Left renal pelvis (tissue), 4 donors: ENCODE measurements at places on chromosomes 1 and 21. TPM values are rescaled to one million over a fixed set of nuclear protein-coding genes. Genes with fewer than 3 reads are reported as not detected.
A peak's percentile ranks its signal among the peaks of the same experiment; 100 is the strongest.

GRCh38 chr1:94955767-94956632 lies 29.1 kb upstream of the CNN3 start:
- no peak for DNase-seq

GRCh38 chr21:25708467-25709065 lies 26.1 kb downstream of the ATP5PF start:
- DNase-seq: no peak

GRCh38 chr1:9787702-9788101 lies 36.1 kb downstream of the CLSTN1 start:
- DNase-seq: no peak

DNA sequence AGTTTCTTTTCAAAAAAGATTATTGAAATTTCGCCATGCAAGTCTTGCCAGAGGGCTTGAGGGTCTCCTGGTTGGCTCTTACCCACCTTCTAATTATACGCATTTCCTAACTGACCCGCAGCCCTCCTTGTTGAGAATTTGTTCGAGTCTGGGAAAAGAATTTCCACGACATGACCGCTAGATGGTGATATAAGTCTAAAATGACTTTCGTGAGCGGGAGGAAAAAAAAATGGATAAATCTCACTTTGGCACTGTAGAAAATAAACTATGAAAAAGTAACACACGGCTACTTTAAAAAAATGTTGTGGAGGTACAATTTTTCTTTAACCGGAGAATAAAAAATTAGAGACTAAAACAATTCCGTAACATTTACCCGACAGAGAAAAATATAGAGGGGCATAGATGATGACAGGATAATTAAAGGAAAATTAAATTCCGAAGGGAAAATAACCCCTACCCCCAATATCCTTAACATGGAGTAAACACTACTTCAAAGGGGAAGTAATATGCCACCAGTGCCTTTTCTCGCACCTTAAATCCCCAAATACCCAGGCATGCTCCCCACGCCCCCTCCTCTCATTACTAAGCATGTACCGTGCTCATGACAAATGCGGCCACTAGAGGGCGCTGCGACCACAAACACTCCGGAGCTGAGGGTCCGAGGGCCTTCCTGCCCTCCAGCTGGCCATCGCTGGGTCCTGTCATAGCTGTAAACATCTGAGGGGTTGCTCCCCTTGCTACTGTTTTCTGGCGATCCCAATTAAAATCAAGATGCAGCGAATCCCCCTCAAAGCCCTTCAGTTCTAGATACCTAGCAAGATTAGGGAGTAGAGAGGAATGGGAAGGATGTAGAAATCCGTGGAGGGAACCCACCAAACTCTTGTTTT lies 266.9 kb downstream of the ASTN1 start:
- DNase-seq: peak; percentile 58

- no peak for DNase-seq
Measured at GRCh38 chr21:25409978-25410377, 197.3 kb downstream of the MRPL39 start.

- DNase-seq: no peak
Measured at GRCh38 chr1:61277121-61277690, 194.8 kb downstream of the NFIA start.

- DNase-seq: no peak
Measured at GRCh38 chr1:174005032-174005431, 17.1 kb downstream of the RC3H1 start.

GRCh38 chr1:174989536-174990220 lies 10.1 kb upstream of the CACYBP start:
- DNase-seq: no peak

GRCh38 chr1:109932679-109933078 lies 22.0 kb downstream of the CSF1 start:
- DNase-seq: no peak

GRCh38 chr1:157399343-157399983 lies 152.9 kb downstream of the FCRL5 start:
- no peak for DNase-seq

GRCh38 chr1:217089361-217090014 lies 366.3 kb upstream of the ESRRG start:
- DNase-seq: no peak

- DNase-seq: no peak
Measured at GRCh38 chr21:27292229-27292628, 325.3 kb upstream of the ADAMTS5 start.

GRCh38 chr1:17251701-17252376 lies 2.9 kb downstream of the PADI3 start:
- DNase-seq: no peak

DNA sequence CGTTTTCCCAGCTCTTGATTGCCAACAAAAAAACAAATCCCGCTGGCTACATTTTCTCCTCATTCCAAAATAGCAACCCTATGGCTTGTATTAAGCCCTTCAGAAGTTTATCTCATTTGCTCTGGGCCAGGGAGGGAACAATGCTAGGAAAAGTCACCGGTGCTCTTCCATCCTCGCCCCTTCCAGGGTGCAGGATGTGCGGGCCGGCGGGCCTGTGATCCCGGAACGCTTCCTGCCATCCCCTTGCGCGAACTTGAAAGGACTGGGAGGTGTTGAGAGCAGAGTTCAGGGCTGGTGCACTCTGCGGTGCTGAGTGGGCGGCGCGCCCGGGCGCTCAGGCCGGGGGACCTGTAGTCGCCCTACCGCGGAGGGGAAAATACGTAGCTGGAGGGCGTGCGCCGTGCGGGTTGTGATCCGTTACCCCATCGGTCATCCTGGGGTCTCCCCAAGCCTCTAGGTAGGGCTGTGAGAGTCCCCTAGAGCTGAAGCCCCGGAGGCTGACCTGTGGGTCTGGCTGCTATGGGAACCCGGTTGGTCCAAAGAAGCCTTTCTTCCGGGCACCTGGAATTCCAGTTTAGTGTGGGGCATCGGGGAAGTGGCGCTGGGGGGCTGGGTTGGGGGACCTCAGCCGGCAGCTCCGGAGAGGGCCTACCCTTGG lies 13.1 kb downstream of the NR5A2 start:
- DNase-seq: no peak

DNA sequence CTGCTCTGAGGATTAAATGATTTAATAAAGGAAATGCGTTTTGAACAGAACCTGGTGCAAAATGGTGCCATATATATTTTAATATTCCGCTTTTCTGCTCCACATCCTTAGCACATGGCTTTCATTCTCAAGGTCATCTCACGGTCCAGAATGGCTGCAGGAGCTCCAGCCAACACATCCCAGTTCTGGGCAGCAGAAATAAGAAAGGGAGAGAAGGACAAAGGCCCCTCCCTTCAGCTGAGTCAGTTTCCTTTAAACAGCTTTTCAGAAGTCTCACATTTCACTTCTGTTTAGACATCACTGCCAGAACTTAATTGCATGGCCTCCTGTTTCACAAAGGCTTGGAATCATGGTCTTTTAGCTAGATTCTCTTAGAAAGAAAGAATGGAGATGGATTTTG lies 75.2 kb upstream of the LRRN2 start:
- DNase-seq: no peak

DNA sequence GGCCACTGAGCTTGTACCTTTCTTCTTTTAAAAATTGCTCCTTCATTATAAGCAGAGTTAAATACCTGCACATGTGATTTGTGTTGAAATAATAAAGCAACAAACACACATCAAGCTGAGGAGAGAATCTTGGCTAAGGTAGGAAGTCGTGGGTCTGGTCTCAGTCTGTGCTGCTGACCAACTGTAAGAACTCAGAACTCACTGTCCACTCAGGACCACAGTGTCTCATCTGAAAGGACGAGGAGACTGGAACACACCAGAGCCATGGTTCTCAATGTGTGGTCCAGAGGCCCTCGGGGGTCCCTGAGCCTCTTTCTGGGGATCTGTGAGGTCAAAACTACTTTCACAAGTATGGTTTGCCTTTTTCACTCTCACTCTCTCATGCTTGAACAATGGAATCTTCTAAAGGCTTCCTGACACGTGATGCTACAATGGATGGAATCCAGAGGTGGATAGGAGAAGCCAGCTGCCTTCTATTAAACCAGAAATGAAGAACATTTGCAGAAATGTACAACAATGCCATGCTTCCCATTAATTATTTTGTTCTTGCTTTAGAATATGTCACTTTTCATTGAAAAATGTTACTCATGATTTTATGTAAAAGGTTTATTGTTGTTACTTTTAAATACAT lies 17.3 kb upstream of the ETS2 start:
- no peak for DNase-seq

DNA sequence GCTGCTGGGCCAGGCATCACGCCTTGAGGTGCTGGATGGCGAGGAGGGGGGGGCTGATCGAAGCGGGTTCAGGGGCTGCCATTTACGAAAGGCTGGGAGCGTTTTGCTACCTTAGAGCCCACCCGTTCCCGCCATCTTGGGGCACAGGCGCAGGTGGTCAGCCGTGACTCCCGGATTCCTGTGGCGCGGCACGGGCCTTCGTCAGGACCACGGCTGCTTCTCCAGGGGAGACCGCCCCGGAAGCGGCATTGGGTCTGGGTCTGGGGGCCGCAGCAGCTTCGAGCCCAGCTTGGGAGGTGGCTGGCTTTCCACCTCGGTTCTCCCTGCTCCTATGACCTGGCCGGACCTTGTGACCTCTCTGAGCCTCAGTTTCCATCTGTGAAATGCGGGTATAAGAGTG lies 23.8 kb downstream of the SPSB1 start:
- no peak for DNase-seq

DNA sequence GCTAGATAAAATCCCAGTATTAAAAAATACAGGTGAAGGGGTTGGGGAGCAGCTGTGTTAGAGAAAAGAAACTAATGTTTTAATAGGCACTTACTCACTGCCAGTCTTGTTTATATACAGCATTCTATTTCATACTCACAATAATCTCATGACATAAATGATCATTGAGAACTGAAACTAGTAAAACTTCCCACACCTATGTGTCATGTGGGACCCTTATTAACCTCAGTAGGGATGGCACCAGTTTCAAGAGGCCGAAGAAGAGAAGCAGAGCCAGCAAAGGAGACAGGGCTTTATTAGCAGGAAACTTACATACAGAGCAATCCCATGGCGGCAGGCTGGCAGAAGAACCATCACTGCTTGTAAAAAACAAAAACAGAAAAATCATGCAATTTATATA lies 48.8 kb upstream of the KCNH1 start:
- no peak for DNase-seq

DNA sequence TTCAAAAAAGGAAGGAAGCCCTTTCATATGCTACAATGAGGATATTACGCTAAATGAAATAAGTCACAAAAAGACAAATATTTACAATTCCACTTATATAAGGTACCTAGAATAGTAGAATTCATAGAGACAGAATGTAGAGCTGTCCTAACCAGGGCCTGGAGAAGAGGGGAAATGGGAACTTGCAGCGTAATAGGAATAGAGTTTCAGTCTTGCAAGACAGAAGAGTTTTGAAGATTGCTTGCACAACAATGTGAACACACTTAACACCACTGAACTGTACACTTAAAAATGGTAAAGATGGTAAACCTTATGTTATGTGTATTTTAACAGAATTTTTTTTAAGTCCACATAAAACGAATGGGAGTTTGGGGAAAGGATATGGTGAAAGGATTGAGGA lies 2.9 kb downstream of the CD1B start:
- no peak for DNase-seq

DNA sequence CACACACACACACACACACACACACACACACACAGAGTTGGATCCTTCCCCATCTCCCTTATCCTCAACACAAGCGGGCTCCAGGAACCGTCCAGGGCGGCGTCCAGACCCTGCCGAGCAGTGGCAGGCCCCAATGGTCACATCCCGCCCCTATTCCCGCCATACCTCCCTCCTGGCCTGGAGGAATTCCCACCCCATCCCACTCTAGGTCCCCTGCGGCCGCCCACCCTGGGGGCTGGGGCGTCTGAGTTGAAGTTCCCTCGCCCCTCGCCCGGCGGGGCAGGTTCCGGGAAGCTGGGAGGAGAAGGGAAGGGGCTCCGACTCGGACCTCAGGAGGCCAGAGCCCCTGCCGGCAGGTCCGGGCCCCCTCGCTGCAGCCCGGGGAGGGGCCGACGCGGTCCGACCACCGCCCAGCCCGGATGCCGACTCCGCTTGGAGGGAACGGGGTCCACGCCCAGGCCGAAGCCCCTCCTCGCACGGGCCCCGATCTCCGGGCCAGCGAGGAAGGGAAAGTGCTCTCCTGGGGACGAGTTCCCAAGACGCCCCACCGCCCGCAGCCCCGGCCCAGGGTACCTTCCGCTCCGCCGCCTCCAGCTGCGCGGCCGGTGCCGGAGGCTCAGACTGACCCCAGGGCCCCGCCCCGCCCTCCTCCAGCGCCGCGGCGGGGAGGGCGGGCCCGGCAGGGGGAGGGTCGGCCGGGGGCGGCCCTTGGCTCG lies at the start of gene RHOC:
Gene RHOC (minus strand): TSS at position 623 of the 716 bp plus-strand sequence. CDS start 3,328 bp downstream, outside the sequence.
- DNase-seq: no peak

DNA sequence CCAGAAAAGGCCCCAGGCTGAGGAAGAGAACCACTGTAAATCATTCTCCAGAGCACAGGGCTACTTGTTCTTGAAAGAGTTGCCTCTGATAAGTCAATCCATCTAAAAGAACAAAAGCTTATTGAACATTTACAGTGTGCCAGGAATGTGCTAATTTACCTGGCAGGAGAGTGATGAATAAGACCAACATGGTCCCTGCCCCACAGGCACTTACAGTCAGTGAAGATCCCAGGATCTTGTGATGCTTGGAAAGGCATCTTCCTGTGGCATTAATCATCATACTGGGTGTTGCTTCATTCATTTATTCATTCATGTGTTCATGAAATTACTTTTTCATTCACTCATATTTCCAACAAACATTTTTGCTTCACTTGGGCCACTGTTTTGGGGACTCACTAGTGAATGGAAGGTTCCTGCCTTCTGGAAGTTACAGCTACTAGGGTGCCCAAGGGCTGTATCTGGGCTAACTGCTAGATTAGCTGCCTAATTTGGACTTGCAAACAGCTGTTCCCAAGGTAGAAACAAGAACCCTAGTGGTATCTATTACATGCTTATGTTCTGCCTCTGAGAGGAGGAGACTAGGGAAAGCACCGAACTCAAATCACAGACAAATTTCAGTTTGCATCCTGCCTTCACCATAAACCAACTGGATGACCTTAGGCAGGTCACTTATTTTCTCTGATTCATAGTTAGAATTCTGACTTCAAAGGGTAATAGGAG lies 133.5 kb downstream of the CLIC6 start:
- no peak for DNase-seq

- no peak for DNase-seq
Measured at GRCh38 chr1:226764533-226764932, 25.5 kb upstream of the ITPKB start.

- DNase-seq: no peak
Measured at GRCh38 chr1:226629896-226630550, 81.5 kb downstream of the STUM start.

The CNIH3 gene
- polyA plus RNA-seq: 10.3 TPM

The XPR1 gene
- 36.0 TPM for polyA plus RNA-seq

The USP1 gene
- polyA plus RNA-seq: 75.5 TPM

The PALMD gene
- 3.8 TPM for polyA plus RNA-seq

The CATSPERE gene
- 1.3 TPM for polyA plus RNA-seq

The HAO2 gene
- polyA plus RNA-seq: 90.3 TPM

The NUP210L gene
- 0.09 TPM for polyA plus RNA-seq

The CNR2 gene
- 0.06 TPM for polyA plus RNA-seq

The HNRNPCL4 gene
- 0.41 TPM for polyA plus RNA-seq

The TMEM125 gene
- polyA plus RNA-seq: 19.1 TPM

The SLC35E2B gene
- polyA plus RNA-seq: 68.2 TPM

The NFYC gene
- 71.0 TPM for polyA plus RNA-seq

The RAB3B gene
- 4.3 TPM for polyA plus RNA-seq

The TNFRSF9 gene
- 0.07 TPM for polyA plus RNA-seq
